ENCODE measurements at places on chromosomes 3 and 15.

GRCh38 chr3:115348951-115349745, 202.1 kb upstream of the ZBTB20 start:
- DNase-seq, result no peak

- no peak for DNase-seq
Observed at GRCh38 chr3:27528791-27529190, 44.6 kb upstream of the SLC4A7 start.

DNA sequence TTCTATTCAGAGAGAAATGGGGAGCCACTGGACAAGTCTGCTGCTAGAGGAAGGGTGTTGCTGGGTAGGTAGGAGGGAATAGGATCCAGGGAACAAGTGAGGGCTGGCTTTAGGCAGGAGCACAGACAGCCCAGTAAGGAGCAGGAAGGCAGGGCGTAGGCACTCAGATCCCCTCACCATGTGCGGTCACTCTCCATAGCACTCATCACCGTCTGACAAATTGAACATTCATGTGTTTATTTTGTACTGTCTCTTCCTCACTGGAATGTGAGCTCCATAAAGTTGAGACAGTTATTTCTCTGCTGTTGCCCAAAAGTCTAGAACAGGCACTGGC, 24.2 kb upstream of the LRRC34 start:
- DNase-seq, result no peak

DNA sequence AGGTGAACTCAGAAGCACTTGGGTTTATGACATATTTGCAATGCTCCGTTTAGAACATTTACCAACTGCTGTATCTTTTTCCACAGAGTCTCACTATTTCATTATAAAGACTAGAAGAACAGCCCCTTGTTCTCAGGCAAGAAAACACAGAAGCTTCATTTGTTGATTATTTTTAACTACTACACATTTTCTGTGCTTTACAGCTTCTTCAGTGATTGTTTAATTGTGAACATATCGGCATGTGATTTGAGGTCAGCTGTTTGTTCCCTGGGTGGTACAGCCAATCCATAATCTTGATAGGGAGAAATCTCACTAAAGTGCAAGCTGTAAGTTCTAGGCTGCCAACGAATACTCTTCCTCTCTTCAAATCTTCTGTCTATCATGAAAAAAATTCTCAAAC, 31.0 kb upstream of the DLG1 start:
- no peak for DNase-seq

DNA sequence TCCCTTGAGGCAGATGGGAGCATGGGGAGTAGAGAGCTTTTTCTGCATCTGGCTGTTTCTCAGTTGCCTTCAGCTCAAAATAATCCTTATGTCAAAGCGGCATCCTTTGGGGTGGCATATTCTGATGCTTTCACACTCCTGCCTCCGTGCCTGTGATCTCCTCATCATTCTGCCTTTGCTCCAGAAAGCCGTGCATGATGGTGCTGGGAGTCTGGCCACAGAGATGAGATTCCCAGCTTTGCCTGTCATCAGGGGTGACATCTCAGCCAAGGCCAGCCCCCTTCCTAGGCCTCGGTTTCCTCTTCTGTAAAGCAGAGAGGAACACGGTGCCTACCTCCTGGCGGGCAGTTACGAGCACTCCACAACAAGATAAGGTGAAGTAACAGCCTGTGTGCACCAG, 96.3 kb upstream of the ALDH1A3 start:
- no peak for DNase-seq

DNA sequence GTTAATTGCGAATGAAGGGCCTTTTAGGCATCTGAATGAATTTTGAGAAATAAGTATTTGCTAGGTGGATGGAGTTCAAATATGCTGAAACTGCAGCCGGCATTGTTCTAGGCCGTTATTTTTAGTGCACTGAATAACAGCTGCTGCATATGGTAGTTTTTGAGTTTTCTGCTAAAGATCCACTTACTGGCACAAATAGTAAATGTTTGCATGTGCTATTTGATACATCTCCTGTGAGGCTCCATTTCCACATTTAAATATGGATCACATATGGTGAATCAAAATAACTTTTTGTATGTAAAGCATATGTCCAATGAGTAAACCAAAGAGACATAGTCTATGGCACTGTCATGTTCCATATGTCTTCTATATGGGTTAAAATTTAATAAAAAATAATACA, 56.7 kb upstream of the CNTN4 start:
- no peak for DNase-seq

- no peak for DNase-seq
Observed at GRCh38 chr3:194974468-194975135, 288.9 kb downstream of the FAM43A start.

DNA sequence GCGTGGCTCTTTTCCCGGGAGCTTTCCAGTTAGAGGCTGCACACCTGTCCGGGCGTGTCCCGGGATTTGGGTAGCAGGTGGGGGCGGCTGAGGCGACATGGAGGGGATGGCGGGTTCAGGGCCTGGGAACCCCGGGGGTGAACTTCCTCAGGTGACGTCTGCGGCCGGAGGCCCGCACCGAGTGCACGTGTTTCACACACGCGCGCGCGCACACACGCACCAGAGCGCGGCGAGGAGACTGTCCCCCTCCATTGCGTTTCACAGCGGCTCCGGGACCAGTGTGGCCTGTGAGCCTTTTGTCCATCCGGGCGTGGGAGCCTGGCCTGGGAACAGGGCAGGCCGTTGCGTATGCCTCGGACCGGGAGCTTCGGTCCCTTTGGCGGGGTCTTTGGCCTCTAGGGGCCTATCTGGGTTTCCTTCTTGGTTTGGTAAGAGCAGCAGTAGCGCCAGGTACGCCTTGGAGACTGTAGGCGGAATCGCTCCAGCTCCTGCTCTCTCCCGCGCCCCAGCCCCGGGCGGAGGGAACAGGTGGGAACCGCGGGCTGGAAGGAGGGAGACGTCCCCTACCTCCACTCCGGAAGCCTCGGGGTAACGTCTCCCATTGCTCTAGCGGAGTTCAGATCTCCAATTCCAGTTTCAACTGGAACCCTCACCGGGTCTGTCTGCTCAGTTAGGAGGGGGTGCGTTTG, 220.0 kb downstream of the MEIS2 start:
- DNase-seq, result no peak

DNA sequence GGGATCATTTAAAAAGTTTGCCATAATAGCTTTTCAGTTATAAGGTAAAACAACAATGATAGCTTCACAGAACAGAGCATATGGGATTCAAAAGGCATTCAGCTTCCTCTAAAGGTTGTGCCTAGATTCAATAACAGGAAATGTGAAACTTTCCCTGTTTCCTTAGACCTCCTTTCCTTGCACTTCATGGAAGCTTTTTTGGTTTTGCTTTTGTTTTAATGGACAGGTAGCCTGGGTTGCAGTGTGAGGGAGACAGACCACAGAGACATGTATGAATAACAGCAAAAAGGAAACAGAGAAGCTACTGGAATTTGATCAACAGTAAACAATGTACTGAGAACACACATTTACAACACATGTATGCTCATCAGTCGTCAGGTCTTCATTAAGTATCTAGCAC, 2.3 kb upstream of the TNFAIP8L3 start:
- DNase-seq, result no peak

GRCh38 chr15:97745481-97746071, 214.9 kb upstream of the ARRDC4 start:
- peak; percentile 43 for DNase-seq

GRCh38 chr3:177883957-177884356, 652.3 kb upstream of the KCNMB2 start:
- DNase-seq, result no peak
